A549 treated with dexamethasone at 1 μM for 4 hours (cell line): ENCODE measurements at places on chromosomes 5 and 9. TPM values are rescaled to one million over a fixed set of nuclear protein-coding genes. Genes with fewer than 3 reads are reported as not detected.

Gene HEMGN
- not detected in 5 replicates for total RNA-seq

Gene FOXD4L4
- total RNA-seq, result 0.04 to 0.07 TPM (median 0.05 TPM) in 3 of 5 replicates, not detected in the others

Gene CD180
- not detected in 5 replicates for total RNA-seq

Gene PCDHB10
- 0.06 to 0.08 TPM (median 0.07 TPM) in 3 of 5 replicates, not detected in the others for total RNA-seq
